GDM1 (cell line): ENCODE measurements at places on chromosomes 12 and 14.

GRCh38 chr12:67107235-67107634 lies 161.9 kb upstream of the CAND1 start:
- DNase-seq, result no peak

DNA sequence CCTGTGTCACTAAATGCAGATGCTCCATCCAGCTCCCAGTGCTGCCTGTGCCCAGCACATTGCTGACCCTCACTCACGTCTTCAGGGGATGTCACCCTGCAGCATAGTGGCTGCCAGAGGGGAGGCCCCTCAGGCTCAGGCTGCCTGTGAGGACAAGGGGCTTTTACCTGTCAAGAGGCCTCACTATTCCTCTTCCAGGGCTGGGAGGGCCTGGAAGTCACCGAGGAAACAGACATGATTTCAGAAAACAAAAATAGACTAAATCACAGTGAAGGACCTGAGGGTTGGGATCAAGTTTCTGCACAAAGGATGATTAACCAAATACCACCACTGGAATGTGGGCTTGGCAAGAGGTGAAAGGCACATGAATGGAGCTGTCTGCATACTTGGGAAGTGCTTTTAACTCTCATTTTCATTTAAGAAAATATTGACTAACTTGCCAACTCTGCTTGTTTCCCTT lies 1202.3 kb downstream of the BCL11B start:
- no peak for DNase-seq

- no peak for DNase-seq
Observed at GRCh38 chr14:105058521-105059034, 6.7 kb downstream of the GPR132 start.

- DNase-seq, result no peak
Observed at GRCh38 chr14:99065551-99065950, 206.4 kb downstream of the BCL11B start.

- no peak for DNase-seq
Observed at GRCh38 chr14:54427871-54428270, 13.3 kb downstream of the CNIH1 start.

GRCh38 chr14:54567639-54568561 lies 972 bp downstream of the SAMD4A start:
- DNase-seq, result peak; percentile 34

- no peak for DNase-seq
Observed at GRCh38 chr12:15278816-15279658, 43.3 kb upstream of the PTPRO start.

- no peak for DNase-seq
Observed at GRCh38 chr14:55410876-55411275, 754 bp downstream of the ATG14 start.

DNA sequence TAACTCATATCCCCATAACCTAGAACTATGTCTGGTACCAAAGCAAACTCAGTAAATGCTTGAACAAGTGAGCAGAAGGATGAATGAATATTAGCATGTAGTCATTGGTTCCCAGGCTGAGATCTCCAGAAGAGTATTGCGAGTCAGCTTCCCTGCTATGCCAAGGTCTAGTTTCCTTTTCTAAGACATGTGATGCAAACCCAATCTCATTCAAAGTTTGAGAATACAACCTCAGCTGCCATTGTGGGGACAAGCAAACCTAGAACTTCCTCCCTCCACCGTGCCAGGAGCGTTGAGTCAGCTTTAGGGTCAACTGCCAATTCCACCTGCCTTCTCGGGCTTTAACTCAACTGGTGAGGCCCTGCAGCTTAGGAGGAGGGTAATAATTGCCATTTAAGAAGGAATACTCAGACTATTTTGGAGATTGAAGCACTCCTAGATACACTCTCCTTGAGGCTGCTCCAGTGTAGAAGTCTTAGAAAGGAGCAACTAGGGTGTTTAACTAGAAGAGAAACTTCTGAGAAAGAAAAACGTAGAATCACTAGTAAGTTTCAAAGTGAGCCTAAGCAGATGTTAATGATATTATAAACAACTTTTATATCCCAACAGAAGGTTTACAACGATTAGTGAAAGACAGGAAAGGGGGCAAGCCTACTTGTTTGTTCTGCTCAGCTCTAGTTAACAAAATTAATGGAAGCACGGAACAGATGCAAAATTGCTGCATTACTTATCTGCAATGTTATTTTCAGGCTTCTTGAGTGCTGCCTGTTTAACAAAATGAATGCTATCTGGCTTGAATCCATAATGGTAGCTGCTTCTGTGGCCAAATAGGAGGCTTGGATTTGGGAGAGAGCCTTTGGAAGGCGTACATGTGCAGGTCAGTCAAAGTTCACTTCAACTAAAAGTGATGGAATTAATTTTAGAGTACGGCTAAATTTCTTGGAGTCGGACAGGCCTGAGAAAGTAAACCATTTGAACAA lies 96.9 kb downstream of the HELB start:
- no peak for DNase-seq

DNA sequence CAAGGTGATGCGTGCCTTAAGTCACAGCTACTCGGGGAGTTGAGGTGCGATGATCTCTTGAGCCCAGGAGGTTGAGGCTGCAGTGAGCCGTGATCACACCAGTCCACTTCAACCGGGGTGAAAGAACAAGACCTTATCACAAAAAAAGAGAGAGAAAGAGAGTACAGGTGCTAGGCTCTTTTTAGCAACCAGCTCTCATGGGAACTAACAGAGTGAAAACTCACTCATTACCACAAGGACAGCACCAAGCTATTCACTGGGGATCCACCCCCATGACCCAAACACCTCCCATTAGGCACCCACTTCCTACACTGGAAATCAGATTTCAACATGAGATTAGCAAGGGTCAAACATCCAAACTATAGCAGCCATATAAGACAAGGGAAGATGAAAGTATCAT lies 164.2 kb downstream of the NDUFA12 start:
- DNase-seq, result no peak

DNA sequence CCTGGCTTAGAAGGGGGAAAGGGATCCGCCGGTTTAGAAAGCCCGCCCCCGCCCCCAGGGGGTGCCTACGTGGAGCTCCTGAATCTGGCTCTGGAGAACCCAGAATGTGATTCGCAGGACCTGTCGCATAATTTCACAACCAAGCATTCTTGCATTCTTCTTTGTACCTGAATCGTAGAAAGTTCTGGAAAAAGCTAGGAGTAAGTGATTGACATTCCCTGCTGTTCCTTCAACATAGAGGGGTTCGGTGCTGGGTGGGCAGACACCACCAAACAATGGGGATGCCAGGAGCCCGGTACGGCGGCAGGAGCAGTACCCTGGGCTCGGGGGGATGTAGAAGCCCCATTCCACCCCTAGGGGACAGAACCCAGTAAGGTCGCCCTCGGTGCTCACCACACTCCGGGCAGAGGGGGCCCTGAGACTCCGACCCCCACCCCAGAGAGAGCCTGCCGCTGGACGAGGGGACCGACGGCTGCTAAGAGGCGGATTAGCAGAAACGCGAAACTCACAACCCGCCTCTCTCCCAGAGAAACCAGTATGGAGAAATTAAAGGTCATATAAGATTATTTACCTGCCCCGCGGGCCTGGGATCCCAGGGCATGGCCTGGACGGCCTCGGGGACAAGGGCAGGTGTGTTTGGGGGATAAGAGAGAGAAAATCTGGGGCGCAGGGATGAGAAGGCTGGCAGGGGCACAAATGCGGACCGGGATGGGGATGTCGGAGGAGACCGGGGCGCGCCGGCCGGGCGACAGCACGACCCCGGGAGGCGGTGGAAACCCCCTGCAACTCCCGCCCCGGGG lies 520 bp downstream of the CSRP2 start:
- DNase-seq, result no peak

DNA sequence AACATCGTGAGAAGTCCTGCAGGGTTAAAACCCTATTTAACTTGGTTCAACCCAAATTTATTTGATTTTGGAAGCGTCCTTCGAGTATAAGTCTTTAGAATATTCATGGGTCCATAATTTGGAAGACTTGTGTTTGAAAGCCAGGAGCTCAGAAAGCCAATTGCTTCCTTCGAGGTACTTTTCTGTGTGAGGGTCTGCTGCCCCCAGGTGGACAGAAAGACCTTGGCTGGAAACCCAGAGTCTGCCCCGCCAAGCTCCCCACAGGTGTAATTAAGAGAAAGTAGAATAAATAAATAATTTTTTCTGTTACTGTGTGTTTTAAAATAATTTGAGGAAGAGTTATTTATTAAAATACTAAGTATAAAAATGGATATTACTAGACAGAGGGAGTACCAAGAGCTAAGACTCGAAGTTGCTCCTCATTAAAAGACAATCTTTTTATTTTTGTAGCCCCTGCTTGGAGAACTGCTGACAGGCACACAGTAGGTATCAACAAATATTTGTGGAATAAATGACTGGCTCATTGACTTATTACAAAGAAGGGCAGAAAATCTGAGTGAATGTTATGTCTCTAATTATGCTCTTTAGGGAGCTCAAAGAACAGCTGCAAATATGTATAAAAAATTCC lies 105.8 kb downstream of the PAH start:
- no peak for DNase-seq

GRCh38 chr12:47236109-47236714 lies 156.5 kb upstream of the AMIGO2 start:
- no peak for DNase-seq

DNA sequence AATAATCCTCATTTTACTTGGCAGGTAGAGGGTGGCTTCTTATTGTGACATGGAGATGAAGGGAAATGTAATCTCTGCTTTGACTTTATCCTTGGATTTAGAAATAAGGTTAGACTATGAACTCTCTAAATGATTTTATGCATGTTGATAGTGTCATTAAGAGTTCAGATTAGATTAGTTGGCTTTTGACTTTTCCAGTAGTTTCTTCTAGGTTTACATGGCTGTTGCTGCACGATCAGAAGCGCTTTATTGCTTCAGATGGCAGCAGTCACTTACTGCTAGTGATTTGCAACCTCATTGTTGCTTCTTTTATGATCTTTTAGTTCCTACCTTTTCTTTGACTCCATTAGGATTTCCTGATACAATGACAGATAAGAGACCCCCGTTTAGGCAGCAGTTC lies 32.3 kb downstream of the SLC15A5 start:
- DNase-seq, result no peak

- DNase-seq, result no peak
Observed at GRCh38 chr12:52861511-52861910, 12.7 kb upstream of the KRT78 start.

DNA sequence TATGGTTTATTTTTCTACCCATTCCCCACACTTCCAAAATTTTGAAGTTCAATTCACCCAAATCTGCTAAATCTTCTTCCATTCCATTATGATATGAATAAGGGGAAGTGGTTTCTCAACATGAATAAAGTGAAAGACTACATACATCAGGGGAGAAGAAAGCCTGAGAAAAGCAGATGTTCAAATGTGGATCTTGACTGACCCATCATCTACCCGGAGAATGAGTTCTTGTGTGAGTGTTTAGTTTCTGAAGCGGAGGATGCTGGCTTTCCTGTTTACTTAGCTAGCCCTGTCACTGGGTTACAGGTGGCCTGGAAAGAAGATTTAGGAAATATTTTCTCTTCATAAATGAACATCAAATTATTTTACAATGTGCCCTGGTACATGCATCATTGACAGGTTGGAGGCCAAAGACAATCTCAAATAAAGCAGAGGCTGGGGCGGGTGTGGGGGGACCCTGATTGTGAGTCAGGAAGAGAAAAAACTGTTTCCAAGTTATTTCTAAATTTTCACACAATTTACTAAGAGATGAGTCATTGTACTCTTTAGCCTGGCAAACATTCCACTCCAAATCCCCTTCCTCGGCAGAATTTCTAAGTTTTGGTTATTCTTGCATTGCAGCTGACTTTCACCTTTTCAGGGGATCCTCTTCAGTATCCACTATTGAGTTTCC lies 135.6 kb downstream of the SLC25A21 start:
- no peak for DNase-seq

DNA sequence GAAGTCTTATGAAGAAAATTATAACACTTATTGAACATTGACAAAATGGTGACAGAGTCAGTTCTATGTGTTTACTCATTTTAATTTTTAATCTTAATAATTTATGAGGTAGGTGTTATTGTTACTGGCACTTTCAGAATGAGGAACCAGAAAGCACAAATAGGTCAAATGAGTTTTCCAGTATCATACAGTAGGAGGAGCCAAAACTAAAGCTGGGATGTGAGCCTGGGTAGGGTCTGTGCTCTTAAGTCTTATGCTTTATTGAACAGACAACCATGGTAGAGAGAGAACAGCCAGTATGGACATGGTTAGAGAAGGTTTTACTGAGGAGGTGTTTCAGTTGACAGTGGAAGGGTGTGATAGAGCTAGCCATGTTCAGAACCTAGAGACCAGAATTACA lies 775.7 kb downstream of the TMTC2 start:
- DNase-seq, result no peak

DNA sequence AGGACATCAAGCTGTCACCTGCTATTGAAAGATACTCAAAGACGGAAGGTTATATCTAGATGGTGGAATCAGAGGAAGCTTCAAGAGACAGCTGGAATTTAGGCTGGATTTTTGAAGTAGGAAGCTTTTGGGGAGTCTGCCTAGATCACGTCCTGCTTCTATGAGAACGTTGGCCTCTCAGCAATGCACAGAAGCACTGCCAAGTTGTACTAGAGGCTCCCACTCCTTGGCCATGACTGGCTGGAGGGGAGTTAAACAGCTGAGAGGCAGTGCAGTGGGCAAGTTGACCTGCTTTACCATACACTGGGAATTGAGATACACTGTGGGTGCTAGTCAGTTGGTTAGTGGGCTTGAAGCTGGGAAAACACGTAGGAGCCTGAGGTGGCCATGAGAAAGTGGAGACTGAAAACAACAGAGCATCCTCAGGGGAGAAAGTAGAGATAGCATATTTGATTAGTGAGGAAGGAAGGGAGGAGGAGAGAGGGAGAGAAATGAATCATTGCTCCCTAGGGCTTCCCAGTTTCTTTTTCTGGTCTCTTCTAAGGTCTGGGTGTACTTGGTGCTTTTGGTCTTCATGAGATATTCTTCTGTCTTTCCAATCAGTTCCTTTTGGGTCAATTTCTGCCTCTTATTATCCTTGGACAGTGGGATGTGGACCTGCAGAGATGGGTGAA lies 110.8 kb downstream of the EMP1 start:
- DNase-seq, result no peak

DNA sequence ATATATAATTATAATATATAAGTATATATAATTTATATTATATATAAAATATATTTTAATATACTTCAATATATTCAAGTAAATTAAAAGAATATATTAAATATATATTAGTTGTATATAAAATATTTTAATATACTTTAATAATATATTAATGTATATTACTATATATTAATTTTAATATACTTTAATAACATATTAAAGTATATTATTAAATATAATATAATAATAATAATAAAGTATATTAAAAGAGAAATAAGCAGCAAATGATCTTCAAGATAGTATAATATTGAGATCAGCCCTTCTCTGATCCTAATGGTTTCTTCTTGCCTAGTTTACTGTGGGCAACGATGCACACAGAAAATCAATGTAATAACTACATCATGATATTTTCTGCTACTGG lies 2.3 kb downstream of the OR4M1 start:
- DNase-seq, result no peak

DNA sequence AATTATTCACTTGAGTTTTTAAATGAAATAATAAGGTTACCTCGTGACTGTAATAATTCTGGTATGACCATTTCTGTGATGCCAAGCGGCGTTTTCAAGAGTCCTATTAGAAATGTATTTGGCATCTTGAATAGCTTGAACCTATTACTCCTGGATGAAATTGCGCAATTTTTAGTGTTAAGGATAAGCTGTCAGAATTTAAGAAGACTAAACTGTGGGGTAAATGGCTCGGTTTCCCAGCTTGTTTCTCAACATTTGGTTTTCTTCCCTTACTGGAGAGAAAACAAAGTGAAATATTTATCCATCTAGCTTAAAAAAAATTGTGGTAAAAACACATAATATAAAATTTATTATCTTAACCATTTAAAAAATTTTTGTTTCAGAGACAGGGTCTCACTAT lies 26.8 kb downstream of the PCNX1 start:
- no peak for DNase-seq

- DNase-seq, result no peak
Observed at GRCh38 chr12:11879306-11879705, 191.4 kb upstream of the BCL2L14 start.
